ENCODE measurements at places on chromosomes 6 and 20. TPM values are rescaled to one million over a fixed set of nuclear protein-coding genes. Genes with fewer than 3 reads are reported as not detected.

Gene AHI1
- total RNA-seq: 14.1 TPM

Gene C6orf52
- not detected for total RNA-seq

Gene TCP11
- not detected for total RNA-seq

Gene LINC00237
- not detected for total RNA-seq

Gene MTFR2
- total RNA-seq: 3.9 TPM

Gene SLC17A2
- total RNA-seq: not detected

Gene SLC12A5
- total RNA-seq: 0.10 TPM

Gene C6orf58
- not detected for total RNA-seq

Gene MYLK2
- total RNA-seq: not detected

Gene BNIP5
- total RNA-seq: not detected

Gene SGK2
- total RNA-seq: 0.10 TPM

Gene MCHR2
- not detected for total RNA-seq

Gene SLC32A1
- 0.21 TPM for total RNA-seq

Gene MATN4
- not detected for total RNA-seq

Gene DLL1
- total RNA-seq: 1.8 TPM

Gene COQ3
- total RNA-seq: 1.0 TPM

Gene CPXM1
- 0.10 TPM for total RNA-seq

Gene FAXC
- total RNA-seq: not detected

Gene B3GAT2
- not detected for total RNA-seq

Gene ABHD16B
- total RNA-seq: not detected

Gene MCCD1
- not detected for total RNA-seq

Gene SLC18B1
- total RNA-seq: 10.3 TPM

Gene SLC17A9
- 2.0 TPM for total RNA-seq

Gene TREM1
- total RNA-seq: 103 TPM

Measured in mononuclear cell (primary cell).